ENCODE measurements at places on chromosomes 2 and 18.

- no peak for DNase-seq
Observed at GRCh38 chr18:60448487-60449267, 76.1 kb upstream of the MC4R start.

DNA sequence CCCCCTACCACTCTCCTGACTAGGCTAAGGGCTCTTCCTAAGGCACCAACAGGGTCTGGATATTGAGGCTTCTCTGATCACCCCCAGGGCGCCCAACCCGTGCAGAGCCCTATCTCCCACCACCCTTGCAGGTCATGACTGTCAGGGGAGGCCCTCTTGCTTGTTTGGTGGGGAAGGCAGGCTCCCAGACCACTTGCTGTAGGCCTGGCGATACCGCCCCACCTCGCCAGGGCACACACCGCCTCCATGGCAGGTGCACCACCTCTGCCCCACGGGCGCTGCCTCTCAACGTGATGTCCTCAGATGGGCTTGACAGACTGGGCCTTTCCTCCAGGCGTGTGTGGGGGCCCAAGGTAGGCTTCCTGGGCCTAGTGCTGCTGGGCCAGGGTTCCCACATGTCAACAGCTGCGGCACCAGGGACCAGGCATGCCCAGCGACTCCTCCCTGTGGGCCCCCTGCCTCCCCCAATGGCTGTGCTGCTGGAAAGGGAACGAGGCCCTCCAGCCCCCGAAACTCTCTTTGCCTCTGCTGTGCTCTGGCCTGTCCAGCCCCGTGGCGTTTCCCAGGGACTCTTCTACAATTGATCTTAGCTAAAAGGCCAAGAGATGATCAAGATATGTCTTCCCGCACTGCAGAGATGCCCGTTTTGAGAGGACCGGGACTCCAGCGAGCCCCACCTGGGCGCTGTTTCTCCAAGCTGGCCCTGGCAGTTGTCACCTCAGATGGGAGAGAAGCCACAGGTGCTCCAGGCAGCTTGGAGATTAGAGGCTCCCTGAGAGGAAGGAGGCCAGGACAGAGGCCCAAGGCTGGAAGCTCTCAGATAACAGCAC lies 7.5 kb downstream of the NPPC start:
- no peak for DNase-seq

DNA sequence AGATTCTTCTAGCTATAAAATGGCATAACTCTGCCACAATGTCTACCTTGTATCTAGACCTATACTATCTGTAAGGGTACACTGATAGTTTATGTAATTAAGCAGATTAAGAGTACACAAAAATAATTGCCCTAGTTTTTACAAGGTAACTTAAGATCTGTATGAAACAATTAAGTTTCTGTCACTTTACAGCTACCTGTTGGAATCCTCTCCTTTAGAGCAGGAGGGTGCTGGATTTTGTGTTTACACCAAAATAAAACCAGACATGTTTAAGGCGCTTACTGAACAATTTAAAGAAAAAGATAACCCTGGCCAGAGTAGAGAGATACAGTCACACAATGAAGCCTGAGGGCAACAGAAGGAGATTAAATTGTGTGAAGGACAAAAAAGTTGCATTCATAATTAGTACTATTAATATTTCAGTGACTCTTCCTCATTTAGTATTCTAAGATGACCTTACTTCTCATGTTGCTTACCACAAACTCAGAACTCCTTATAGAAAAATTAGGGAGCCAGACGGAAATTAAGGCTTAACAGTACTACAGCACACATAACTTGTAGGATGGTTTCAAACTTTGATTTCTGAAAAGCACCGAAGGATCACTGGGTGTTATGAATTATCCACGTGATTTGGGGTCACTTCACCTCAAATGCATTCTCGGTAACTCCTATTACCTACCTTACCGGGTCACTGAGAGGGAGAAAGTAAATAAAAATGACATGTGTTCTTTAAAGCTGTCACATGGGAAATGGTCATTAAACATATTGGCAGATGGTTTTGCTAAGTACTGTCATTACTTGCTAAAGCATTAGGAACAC lies 1.0 kb downstream of the DARS1 start:
- DNase-seq, result no peak

DNA sequence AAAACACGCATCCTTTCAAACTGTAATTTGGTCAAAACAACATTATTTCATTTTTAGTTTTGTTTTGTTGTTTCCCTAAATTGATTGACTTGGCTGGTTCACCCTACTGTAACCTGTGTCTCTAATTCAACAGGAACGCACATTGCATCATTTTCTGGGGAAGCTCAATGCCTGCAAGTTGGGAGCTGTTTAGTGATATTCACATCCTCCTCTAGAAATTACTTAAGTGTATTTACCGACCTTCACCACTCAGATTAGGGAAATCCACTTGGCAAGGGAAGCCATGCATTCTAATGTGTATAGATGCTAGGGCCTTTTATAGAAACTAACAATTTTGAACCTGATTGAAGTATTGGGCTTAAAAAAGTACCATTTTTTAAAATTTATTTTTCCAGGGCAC lies 7.3 kb upstream of the TPO start:
- DNase-seq, result no peak

GRCh38 chr2:131040661-131041401 lies 52.4 kb downstream of the FAM168B start:
- no peak for DNase-seq

DNA sequence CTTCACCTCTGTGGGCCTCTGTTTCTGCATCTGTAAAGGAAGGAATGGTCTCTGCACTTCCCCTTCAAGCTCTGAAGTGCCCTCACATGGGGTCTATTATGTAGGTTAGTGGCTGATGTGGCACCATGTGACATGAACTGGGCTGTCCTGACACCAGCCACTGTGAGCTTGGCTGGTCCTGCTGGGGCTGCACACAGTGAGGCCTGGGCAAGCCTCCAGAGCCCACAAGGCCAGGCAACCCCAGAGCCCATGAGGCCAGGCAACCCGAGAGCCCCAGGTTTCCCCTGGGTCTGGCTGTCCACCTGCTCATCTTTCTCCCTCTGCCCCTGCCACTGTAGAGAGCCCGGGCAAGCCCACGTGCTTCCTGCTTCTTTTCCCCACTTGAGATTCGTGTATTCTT lies 150.1 kb upstream of the SMAD2 start:
- no peak for DNase-seq

All from suppressor macrophage (primary cell).